ENCODE measurements at places on chromosomes 16 and 17.
A peak's percentile ranks its signal among the peaks of the same experiment; 100 is the strongest.

- no peak for DNase-seq
Measured at GRCh38 chr16:2207872-2208271, 2.6 kb downstream of the MLST8 start.

DNA sequence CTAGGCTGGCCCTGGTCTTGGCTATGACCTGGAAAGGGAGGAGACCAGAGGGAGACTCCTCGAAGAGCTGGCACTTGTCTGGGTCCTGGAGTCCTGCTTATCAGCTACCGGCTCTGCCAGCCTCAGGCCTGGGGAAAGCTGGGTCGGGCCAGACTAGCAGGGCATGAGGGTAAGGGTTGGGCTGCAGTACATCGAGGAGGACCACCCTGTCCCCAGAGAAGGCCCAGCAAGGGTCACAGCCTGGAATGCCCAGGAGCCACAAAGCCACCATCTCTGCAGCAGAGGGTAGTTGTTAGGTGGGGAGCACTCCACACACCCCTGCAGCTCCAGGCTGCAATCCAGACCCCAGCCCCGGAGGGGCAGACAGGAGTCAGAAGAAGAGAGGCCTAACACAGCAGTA, 54.0 kb downstream of the SLC6A2 start:
- no peak for DNase-seq

DNA sequence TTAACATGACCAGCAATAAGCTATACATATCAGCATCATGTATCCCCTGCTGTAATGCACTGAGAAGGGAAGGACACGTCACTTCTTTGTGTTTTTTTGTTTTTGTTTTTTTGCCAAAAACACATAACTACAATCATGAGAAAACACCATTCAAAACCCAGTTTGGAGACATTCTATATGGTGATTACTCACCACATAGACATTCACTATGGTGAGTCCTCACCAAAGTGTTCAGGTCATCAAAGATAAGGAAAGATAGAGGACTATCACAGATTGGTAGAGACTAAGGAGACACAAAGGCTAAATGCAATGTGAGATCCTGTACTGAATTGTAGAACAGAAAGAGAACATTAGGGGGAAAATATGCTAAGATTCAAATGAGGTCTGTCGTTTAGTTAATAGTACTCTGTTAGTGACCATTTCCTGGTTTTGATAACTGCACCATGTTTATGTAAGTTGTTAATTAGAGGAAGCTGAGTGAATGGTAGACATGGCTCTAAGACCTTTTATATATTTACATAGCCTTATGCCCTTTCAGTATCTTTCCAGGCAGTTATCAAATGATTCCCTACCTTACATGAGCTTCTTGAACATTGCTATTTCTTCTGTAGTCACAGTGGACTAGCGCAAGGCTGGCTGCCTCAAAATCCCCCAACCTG, 46.6 kb downstream of the PIK3R5 start:
- DNase-seq = no peak

- DNase-seq = no peak
Measured at GRCh38 chr17:54979657-54980056, 11.1 kb downstream of the STXBP4 start.

DNA sequence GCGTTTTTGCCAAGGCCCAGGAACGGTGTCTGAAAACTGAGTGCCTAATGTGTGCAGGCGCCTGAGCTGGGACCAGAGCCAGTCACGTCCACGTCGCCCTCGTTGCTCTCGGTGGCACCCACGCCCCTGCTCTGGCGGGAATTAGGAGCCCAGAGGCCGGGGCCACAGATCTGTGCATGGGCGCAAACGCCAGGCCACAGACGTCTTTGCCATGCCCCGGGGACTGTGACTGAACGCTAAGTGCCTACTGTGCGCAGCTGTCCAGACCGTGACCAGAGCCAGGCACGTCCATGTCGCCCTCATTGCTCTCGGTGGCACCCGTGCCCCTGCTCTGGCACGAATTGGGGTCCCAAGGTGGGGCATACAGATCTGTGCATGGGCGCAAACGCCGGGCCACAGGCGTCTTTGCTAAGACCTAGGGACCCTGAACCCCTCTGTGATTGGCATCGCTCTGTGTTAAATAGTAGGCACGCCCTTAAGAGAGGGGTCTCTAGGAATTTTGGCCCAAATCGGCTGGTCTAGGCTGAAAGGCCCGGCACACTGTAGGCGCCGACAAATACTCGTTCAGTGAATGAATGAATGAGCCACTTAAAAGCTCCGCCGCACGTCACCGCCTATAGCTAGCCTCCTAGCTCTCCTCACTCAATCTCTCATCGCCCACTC, 827 bp upstream of the UBALD1 start:
- DNase-seq = no peak

GRCh38 chr16:68590201-68590994, 51.3 kb downstream of the ZFP90 start:
- peak; percentile 22 for DNase-seq

DNA sequence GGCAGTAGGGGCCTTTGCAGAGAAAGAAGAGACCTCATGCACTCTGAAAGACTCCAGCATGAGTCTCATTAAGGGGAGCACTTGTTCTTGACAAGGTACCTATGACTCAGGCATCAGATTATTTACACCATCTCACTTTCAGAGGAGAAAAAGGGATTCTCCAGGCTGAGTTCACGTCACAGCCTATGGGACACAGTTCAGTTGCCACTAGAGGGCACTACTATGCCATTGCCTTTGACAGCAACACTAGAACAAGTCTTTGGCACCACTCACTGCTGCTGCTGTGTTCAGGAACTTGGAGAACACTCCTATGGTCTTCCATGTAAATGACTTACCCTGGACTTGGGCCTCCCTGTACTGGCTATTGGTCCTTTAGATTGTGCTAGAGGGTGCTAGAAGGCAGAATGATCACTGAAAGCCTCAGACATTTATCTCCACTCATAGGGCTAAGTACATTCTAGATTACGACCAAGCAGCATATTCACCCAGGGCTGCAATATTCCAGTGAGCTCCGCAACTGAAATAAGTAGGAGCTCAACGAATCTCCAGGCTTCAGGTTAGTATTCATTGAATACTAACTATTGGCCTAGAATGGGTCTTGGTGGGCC, 225.1 kb upstream of the CA10 start:
- DNase-seq = no peak

- DNase-seq = no peak
Measured at GRCh38 chr16:10961231-10961630, 16.9 kb downstream of the CLEC16A start.

DNA sequence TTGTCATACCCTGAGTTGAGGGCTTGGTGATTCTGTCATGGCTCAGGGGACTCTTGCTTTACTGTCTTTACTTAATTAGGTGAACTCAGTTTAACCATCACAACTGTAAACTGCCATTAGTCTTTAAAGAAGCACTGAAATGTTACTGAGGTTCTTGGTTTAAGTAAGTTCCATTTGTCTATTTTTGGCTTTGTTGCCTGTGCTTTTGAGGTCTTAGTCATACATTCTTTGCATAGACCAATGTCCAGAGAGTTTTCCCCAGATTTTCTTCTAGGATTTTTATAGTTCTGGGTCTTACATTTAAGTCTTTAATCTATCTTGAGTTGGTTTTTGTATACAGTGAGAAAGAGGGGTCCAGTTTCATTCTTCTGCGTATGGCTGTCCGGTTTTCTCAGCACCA, 137.5 kb downstream of the SOCS1 start:
- DNase-seq = no peak

DNA sequence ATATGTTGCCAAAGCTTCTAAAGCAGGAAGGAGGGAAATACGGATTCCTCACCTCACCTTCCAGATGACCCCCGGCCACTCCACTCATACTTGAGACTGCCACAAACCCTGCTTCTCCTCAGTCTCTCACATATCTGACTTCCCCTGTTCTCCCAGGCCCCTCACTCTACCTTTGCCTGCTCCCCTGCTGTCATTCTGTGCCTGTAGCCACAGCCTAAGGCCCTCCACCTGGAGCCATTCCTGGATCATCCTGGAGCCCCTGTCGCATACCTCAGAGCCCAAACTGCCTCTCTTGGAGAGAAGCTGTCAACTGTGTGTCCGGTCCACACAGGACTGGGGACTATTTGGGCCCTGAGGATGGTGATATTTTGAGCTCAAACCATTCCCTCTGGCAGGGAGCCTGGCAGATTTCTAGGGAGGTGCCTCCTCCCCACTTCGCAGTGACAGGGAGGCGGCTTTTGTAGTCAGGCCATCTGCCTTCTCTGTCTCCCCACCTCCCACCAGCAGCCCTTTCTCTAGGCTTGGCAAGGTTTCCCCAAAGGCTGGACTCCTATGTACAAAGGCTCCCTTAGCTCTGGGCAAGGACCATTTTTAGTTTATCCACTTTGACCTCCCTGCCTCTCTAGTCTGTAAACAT, 2.3 kb upstream of the MED24 start:
- no peak for DNase-seq

DNA sequence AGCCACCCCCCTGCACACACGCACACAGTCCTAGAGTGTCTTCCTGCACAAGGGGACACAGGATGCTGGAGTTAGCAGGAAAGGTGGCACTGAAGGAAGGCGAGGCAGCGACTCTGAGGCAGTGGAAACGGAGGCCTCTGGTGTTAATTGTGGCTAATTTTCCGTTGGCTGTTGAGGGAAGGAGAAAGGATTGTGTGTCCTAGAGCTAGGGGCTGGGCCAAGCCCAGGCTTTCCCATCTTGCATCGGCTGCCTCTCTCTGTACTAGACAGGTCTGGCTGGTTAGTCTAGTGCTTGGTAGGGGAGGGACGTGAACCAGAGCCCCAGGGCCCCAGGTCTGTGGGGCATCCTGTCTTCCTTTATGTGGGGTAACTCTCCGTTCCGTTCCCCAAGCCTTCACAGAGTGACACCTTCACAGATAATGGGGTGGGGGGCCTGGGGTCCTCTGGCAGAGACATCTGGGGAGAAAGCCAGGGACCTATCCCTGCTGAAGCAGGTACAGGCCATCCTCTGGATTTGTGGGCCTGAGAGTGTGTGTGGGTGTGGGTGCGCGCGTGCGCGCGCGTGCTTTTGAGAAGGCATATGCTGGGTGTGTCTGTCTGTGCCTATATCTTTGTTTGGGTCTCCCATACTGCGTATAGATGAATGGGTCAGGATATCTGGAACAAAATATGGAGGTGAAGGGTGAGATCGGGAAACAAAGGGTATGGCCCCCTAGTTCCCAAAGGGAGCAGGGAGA, at the start of gene CHD3:
Gene CHD3 (plus strand): TSS at position 606 of the 737 bp plus-strand sequence. CDS start 212 bp downstream, outside the sequence.
- DNase-seq = no peak

- DNase-seq = no peak
Measured at GRCh38 chr17:18042983-18043382, 3.8 kb downstream of the GID4 start.

DNA sequence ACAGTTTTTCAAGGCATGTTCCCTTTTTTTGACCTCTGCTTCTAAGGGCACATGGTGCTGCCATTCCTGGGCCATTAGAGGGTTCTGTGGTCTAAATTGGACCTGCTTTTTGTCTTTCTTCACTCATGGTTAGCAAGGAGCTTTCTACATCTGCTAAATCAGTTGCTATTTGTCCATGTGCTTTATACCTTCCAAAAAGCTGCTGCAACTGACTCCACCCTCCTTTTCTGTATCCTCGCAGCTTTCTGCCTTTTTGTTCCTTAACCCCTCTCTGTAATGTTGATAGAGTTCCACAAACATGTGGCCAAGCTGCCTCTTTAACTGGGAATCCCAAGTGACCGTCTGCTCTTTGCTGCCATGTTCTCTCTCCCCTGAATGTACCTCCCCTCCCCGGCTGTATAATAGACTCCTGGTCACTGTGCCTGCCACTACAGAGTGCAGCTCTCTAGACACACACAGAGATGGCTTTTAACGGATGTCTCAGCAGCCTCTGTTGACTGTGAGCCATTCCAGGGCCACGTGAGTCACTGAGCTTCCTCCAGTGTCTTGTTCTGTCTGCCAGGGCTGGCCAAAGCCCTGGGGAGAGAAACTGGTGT, 57.4 kb upstream of the TEKT3 start:
- no peak for DNase-seq

- no peak for DNase-seq
Measured at GRCh38 chr17:39026980-39027451, 59.8 kb upstream of the FBXO47 start.

DNA sequence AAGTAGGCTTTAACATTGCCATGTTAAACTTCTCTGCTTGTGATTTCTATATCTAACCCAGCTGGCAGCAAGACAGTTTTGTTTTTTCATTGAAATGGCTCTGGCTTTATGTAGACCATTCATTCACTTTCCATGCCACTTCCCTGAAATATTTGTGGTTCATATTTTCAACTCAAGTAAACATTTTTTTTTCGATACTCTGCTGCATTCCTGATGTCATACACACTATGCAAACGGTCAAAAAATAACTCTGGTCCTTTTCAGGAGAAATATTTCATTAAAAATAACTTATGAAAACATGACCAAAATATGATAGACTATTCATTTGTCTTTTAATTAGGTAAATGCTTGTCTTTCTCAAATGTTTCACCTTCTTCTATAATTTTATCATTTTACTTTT, 116.3 kb downstream of the USP22 start:
- no peak for DNase-seq

DNA sequence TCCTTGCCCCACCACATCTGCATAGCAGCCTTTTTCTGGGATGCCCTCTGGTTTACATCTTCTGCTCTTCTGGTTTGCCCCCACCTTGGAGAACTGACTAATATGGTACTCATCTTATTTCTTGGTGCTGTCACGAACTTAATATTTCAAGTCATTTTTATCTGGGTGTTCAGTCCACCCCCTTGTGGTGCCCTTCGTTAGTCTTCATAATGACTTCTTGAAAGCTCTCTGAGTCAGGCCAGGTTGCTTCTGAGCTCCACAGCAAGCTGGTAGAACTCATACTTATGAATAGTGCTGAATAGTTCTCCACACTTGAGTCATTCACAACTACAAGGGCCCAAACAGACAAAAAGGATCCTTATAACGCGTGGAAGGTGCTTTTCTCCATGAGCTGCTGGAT, 35.8 kb upstream of the TEKT3 start:
- DNase-seq = no peak

Data from activated T-helper 1 cell treated with Interleukin-2 at 50 U/mL for 16 hours (primary cell).